ENCODE measurements at places on chromosomes 3 and 15. TPM values are rescaled to one million over a fixed set of nuclear protein-coding genes. Genes with fewer than 3 reads are reported as not detected.
A peak's percentile ranks its signal among the peaks of the same experiment; 100 is the strongest.

RETNLB gene
- total RNA-seq: not detected

XYLB gene
- total RNA-seq: 2.3 TPM

FETUB gene
- not detected for total RNA-seq

DNAJA4 gene
- 7.4 TPM for total RNA-seq

DNA sequence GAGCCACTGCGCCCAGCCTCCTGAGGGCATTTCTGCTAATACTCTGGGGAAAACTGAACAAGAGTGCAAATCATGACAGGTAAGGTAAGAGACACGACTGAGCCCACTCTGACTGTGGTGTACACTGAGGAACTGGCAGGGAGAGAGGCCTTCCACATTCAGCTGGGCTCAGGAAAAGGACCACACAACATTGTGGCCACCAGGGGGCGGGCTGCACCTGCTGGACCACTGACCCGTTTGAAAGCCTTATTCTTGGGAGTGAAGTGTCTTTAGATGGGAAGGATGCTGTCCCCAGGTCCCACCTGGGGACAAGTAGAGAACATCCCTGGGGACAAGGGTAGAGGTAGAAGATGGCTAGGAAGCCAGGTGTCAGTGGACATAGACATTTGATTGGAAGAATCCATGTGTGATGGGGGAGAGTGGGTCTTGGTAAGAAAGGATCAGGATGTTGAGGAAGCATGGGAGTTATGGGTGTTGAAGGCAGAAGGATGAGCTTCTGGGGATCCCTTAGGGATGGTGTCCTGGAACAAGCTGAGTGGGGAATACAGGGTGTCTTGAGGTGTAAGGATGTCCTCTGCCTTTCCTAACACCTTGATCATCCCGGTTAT, 6.2 kb upstream of the CTDSPL start:
- DNase-seq: peak; percentile 92

DNA sequence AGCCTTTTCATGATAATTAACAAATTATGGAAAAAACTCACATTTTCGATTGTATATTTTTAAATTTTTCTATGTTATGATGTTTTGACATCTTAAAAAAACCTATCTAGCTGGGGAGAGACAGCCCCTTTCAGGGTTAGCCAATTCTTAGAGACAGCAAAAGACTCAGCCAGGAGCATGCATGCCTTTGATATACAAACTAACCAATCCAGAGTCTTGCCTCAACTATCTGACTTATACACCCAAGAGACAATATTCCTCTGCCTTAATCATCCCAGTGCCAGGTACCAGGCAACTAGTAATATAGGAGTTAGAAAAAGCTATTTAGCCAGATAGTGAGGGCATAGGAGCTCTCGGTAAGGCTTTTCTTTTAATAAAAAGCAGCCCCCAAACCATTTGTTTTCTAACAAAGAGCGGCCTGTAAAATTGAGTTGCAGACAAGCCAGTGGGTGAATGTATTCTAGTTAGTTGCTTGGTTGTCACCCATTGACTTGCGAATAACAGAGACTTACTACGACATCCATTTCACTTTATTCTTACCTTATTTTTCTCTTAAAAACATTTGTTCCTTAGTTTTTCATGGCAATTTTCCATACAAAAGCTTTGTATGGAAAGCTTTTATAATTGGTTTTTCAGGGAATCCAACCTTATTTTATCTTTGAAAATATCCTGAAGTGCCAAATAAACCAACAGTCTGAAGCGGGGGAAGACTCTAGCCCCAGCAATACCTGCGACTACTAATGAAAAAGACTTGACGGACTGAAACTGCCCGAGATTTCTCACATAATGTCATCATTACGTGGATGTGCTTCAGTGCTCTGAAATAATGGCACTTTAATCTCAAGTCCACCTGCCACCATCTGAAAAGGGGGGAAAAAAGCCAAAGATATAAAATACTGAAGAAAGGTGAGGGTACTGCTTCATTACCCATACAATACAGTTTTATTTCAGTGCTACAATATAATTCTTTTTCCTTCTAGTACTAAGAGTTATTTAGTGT, 64.6 kb upstream of the ATP2C1 start:
- DNase-seq: no peak

GRCh38 chr3:71307991-71308697, 275.4 kb downstream of the FOXP1 start:
- no peak for DNase-seq

- peak; percentile 96 for DNase-seq
Measured at GRCh38 chr3:10008588-10009344, 17.5 kb upstream of the FANCD2 start.

DNA sequence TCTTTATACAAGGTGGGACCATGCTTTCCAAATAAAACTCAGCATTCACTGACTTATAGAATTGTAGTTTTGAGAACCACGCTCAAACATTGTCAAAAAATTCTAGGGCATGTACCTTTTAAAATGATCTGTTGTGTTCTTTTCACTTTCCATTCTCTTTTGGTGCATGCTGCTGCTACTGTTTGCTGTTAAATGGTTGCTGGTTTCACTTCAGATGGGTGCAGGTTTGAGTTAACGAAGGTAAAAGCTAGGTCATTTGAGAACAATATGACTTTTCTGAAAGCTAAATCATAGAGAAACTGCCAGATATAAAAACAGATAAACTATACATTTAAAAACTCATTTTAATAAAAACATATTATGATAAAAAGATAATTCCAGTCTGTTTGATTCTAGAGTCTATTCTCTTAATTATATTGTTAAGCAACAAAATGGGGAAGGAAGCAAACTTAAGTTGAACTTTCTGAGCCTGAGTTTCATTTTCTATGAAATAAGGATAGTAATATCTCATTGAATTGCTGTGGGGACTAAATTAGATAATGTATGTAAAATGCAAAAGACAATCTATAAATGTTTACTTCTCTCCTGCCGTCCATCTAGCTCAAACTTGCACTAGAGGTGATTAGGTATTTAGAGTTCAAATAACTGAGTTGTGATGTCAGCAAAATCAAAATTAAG, 82.4 kb downstream of the OXSM start:
- no peak for DNase-seq

- DNase-seq: no peak
Measured at GRCh38 chr3:1792466-1792865, 306.2 kb upstream of the CNTN4 start.

- no peak for DNase-seq
Measured at GRCh38 chr3:123476967-123477750, 28.3 kb upstream of the ADCY5 start.

Measured in sigmoid colon (tissue), 7 donors.